ENCODE measurements at places on chromosomes 1 and 21.
A peak's percentile ranks its signal among the peaks of the same experiment; 100 is the strongest.

GRCh38 chr1:183404476-183404875 is 13.7 kb downstream of the NMNAT2 start:
- DNase-seq = no peak

GRCh38 chr1:113758631-113759332 is 504 bp downstream of the PHTF1 start:
- peak; percentile 94 for DNase-seq

GRCh38 chr1:151823175-151823574 is 8.4 kb downstream of the RORC start:
- no peak for DNase-seq

- DNase-seq = no peak
Observed at GRCh38 chr1:187839873-187840272, 1011.1 kb downstream of the PLA2G4A start.

- no peak for DNase-seq
Observed at GRCh38 chr1:187063271-187063670, 234.5 kb downstream of the PLA2G4A start.

DNA sequence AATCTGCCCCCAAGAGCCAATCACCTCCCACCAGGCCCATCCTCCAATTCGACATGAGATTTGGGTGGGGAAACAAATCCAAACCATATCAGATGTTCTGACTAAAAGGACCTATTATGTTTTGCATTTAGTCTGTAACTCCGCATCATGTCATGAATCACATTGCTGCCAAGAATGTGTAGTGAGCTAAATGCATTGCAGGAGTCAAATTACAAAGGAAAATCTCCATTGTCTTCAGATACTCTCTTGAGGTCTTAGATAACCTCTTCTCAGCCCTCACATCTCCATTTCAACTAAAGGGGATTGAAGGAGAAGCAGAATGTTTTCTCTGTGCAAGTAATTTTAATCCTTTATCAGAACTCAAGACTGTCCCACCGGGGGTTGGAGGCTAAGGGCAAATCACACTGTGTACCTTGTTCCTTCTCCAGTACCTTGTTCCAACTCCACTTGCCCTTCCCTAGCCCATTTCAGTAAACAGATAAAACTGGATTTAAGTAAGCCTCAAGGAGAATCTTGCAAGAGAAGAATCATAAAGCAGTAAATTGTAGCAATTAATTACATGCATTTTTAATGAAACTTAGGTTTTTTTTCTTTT is 34.1 kb downstream of the EXTL2 start:
- no peak for DNase-seq

DNA sequence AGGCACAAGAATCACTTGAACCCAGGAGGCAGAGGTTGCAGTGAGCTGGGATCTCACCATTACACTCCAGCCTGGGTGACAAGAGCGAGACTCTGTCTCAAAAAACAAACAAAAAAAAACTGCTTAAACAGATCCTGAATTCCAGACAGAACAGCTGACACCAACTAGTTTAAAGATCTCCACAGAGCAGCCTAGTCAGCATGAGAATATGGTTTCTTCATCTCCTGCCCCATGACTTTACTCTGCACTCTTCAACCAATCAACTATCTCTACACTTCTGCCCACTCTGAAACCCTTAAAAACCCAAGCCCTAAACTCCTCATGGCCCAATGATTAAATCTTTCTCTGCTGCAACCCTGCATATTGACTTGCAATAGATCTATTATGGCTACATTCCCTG is 7.5 kb upstream of the PRRC2C start:
- DNase-seq = no peak

DNA sequence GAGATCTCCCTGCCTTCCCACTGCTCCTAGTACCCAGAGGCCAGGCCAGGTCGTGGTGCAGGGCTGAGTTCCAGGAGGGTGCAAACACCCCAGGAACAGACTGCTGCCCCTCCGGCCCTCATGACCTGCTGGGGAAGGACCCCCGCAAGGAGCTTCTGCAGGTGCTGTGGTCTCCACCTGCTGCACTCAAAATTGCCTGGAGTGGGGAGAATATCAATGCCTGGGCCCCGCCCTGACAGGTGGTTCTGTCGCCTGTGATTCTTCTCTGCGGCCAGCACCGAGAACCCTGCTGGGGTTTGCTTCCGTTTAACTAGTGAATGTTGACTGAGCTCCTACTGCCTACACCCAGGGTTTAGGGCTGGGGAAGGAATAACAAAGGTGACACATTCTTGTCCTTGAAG is 2.1 kb upstream of the TFF3 start:
- peak; percentile 33 for DNase-seq

DNA sequence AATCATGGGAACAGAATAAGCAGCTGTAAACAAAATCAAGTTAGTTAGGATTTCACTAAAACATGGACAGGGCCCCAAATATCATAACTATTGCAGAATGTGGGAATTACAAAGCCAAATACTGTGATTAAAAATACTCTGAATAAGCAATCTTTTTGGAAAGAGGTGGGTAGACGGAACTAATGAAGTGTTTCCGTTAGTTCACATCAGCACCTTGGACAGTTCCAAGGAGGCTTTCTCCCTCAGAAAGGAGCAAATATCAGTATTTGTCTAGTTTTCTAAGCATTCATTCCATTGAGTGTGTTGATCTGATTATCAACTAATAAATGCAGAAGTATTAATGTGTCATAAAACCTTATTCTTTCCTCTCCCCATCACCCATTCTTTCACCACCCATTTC is 97.4 kb downstream of the FAM78B start:
- DNase-seq = no peak

Measured in ecto neural progenitor cell (in vitro differentiated cells).